ENCODE measurements at places on chromosomes 1 and 21. TPM values are rescaled to one million over a fixed set of nuclear protein-coding genes. Genes with fewer than 3 reads are reported as not detected.

GRCh38 chr1:247904122-247904521 lies 8.7 kb downstream of the OR2W3 start:
- no peaks in the 10 kb centered on the region for H3K27me3 ChIP-seq
- no peaks in the 10 kb centered on the region for H3K4me1 ChIP-seq
- H3K27ac ChIP-seq = no peak overlapping the region
- no peak overlapping the region for H3K4me3 ChIP-seq
- no peaks in the 10 kb centered on the region for H3K36me3 ChIP-seq
- no peak for DNase-seq

- peak overlapping the region; percentile 80 for H3K4me3 ChIP-seq
- peaks cover 8% of the 10 kb centered on the region for H3K4me1 ChIP-seq
- H3K27me3 ChIP-seq = no peaks in the 10 kb centered on the region
- peaks cover 27% of the 10 kb centered on the region for H3K36me3 ChIP-seq
Measured at GRCh38 chr1:46300673-46301405, 2.6 kb downstream of the LRRC41 start.

The C1QB gene
- not detected for total RNA-seq

The CGN gene
- total RNA-seq = 1.2 TPM

- no peaks in the 10 kb centered on the region for H3K4me1 ChIP-seq
- H3K36me3 ChIP-seq = no peaks in the 10 kb centered on the region
- H3K27ac ChIP-seq = no peak overlapping the region
- H3K4me3 ChIP-seq = no peak overlapping the region
- DNase-seq = no peak
- H3K27me3 ChIP-seq = no peaks in the 10 kb centered on the region
Measured at GRCh38 chr1:91697416-91697815, 188.5 kb downstream of the TGFBR3 start.

GRCh38 chr1:51517361-51518032 lies 1.6 kb downstream of the EPS15 start:
- peaks cover 6% of the 10 kb centered on the region for H3K4me1 ChIP-seq
- no peaks in the 10 kb centered on the region for H3K36me3 ChIP-seq
- H3K4me3 ChIP-seq = peak overlapping the region; percentile 92
- no peak overlapping the region for H3K27ac ChIP-seq
- no peaks in the 10 kb centered on the region for H3K27me3 ChIP-seq

GRCh38 chr1:63817152-63817667 lies 43.4 kb downstream of the ROR1 start:
- no peaks in the 10 kb centered on the region for H3K27me3 ChIP-seq
- no peaks in the 10 kb centered on the region for H3K36me3 ChIP-seq
- H3K27ac ChIP-seq = peak overlapping the region; percentile 44
- peak overlapping the region; percentile 40 for H3K4me3 ChIP-seq
- peaks cover 19% of the 10 kb centered on the region for H3K4me1 ChIP-seq
- DNase-seq = peak; percentile 64

DNA sequence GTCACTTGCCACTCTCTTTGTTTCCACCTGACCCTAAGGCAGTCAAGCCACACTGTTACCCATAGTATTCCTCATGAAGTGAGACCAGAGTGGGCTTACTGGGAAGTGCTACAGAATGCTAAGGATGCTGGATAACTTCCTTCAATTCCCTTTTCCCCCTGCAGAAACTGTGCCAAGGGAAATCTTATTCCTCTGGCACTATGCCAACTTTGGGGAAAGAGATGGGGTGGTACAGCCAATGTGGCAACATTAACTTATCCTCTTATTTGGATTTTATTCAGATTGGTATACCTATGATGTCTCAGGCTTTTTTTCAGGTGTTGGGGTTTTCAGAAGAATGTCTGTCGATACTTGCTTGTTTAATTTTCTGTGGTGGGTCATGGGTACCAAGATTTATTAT lies 599.4 kb upstream of the PBX1 start:
- no peak overlapping the region for H3K4me3 ChIP-seq
- no peaks in the 10 kb centered on the region for H3K27me3 ChIP-seq
- no peak for DNase-seq
- no peaks in the 10 kb centered on the region for H3K36me3 ChIP-seq

- no peak overlapping the region for H3K27ac ChIP-seq
- H3K4me3 ChIP-seq = no peak overlapping the region
- peaks cover 32% of the 10 kb centered on the region for H3K4me1 ChIP-seq
- no peak for DNase-seq
- H3K27me3 ChIP-seq = no peaks in the 10 kb centered on the region
Measured at GRCh38 chr1:30982937-30983336, 74.4 kb upstream of the SDC3 start.

DNA sequence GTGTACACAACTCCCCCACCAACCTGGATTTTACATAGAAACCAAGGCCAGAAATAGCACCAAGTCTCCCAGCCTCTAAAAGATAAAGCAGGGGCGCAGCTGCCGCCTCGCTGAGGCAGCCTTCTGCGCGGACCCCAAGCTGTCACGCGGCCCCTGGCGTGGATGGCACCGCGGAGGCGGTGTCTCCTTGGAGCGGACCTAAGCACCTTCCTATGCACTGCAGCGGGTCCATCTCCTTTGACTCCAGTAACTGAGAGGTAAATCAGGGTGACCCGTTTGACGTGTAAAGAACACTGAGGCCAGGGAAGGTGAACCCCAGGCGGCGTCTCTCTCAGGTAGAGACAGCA lies 17.0 kb downstream of the ZNF697 start:
- DNase-seq = peak; percentile 21
- H3K4me3 ChIP-seq = peak overlapping the region; percentile 54
- H3K27ac ChIP-seq = peak overlapping the region; percentile 60
- H3K4me1 ChIP-seq = peaks cover 7% of the 10 kb centered on the region

DNA sequence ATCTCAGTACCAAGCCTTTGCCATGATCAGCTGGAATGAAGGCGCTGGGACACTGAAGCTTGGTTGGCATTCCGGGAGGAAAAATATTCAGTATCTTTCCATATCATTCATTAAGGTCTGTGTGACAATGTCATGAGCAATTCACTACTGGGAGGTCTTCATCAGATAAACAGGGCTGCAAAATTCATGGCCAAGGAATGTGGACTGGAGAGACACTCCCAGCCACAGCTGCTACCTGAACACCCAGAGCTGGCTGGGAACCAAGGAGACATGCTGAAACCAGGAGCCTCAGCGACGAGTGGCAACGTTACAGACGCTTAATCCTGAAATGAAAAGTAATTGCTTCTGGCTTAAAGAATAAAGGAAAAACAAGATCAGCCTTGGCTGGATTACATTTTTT lies 30.6 kb upstream of the DDAH1 start:
- DNase-seq = peak; percentile 89
- peak overlapping the region; percentile 83 for H3K27ac ChIP-seq
- H3K36me3 ChIP-seq = no peaks in the 10 kb centered on the region
- peak overlapping the region; percentile 37 for H3K4me3 ChIP-seq

DNA sequence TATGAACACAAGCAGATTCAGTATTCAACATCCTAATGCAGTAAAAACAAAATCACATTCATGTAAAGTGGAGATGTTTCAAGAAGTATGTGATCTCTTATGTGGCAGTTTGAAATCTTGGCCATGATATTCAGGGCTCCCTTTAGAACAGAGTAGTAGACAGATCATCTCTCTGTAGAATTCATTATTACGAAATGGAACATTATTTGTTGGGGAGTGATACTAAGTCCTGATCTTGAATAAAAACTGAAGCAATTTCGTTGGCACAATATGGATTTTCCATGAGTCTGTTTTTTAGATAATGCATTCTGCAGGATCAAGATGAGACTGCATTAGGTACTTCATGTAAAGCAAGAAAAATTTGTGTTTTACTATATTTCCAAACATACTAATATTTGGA lies 264.4 kb upstream of the NRIP1 start:
- no peak overlapping the region for H3K27ac ChIP-seq
- no peaks in the 10 kb centered on the region for H3K27me3 ChIP-seq
- no peak for DNase-seq
- H3K36me3 ChIP-seq = no peaks in the 10 kb centered on the region
- no peak overlapping the region for H3K4me3 ChIP-seq

The F13B gene
- 0.16 TPM for total RNA-seq

DNA sequence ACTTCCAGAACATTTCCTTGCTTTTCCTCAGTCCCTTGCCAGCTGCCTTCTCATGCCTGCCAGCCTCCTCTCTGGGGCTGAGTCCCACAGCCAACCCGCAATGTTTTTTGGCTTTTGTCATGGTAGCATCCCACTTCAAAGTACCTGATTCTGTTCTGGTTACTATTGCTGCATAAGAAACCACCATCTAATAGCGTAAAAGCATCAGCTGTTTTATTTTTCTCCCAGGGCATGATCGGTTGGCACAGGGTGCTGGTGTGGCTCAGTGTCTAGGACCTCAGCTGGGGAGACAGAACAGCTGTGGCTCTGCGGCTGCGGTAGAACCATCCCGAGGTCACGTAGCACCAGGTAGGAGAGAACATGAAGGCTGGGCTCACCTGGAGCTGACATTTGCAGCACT lies 8.9 kb upstream of the PRMT2 start:
- no peak for DNase-seq
- no peak overlapping the region for H3K27ac ChIP-seq
- no peaks in the 10 kb centered on the region for H3K36me3 ChIP-seq
- peaks cover 4% of the 10 kb centered on the region for H3K4me1 ChIP-seq

DNA sequence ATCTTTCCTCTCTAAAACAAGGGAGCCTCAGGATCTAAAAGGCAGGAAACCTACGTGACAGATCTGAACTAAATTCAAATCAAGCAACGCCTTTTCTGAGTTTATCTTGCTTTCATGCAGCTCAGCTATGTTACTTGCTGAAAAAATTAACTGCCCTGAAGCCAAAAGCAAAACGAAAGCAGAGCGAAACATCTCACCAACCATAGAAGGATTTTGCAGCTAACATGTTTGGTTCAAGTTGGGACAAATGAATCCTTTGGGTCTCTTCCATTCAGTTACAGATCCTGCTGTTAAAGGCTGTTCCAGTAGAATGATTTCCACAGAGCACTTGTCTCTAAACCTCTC lies 482 bp downstream of the SLC2A5 start:
- no peaks in the 10 kb centered on the region for H3K36me3 ChIP-seq
- H3K4me3 ChIP-seq = no peak overlapping the region
- H3K27ac ChIP-seq = no peak overlapping the region
- H3K4me1 ChIP-seq = no peaks in the 10 kb centered on the region

The FCER1G gene
- 0.28 TPM for total RNA-seq

GRCh38 chr1:236736761-236737160 lies 50.5 kb downstream of the ACTN2 start:
- no peak for DNase-seq
- H3K4me1 ChIP-seq = no peaks in the 10 kb centered on the region
- no peak overlapping the region for H3K27ac ChIP-seq
- H3K27me3 ChIP-seq = no peaks in the 10 kb centered on the region
- no peaks in the 10 kb centered on the region for H3K36me3 ChIP-seq
- H3K4me3 ChIP-seq = no peak overlapping the region

DNA sequence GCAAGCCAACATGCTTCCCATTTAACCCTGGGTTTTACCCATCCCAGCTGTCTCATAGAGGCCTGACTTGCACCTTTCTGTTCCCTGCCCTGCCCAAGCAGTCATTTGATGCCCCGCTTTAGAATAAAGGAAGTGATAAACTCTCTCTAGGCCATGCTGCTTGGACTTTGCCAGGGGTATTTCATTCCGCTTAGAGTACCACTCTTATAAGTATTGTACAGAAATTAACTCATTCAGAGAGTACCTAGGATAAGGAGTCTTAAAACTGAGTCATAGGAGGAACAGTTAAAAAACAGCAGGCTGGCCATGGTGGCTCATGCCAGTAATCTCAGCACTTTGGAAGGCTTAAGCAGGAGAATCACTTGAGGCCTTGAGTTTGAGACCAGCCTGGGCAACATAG lies 21.0 kb upstream of the LYST start:
- no peaks in the 10 kb centered on the region for H3K4me1 ChIP-seq
- no peaks in the 10 kb centered on the region for H3K27me3 ChIP-seq
- no peak overlapping the region for H3K27ac ChIP-seq
- no peak for DNase-seq

The MEX3A gene
- 22.3 TPM for total RNA-seq

GRCh38 chr1:2049225-2049717 lies 940 bp upstream of the PRKCZ start:
- no peak for DNase-seq
- H3K4me1 ChIP-seq = peaks cover 4% of the 10 kb centered on the region
- no peak overlapping the region for H3K27ac ChIP-seq
- H3K36me3 ChIP-seq = no peaks in the 10 kb centered on the region

GRCh38 chr1:157137046-157137407 lies 1.2 kb downstream of the ETV3 start:
- H3K36me3 ChIP-seq = peaks cover 30% of the 10 kb centered on the region
- DNase-seq = no peak
- H3K27me3 ChIP-seq = no peaks in the 10 kb centered on the region

- no peak overlapping the region for H3K4me3 ChIP-seq
- no peaks in the 10 kb centered on the region for H3K27me3 ChIP-seq
- H3K36me3 ChIP-seq = peaks cover 2% of the 10 kb centered on the region
- H3K4me1 ChIP-seq = no peaks in the 10 kb centered on the region
- no peak overlapping the region for H3K27ac ChIP-seq
Measured at GRCh38 chr1:42886046-42886739, 39.8 kb downstream of the ZNF691 start.

- no peaks in the 10 kb centered on the region for H3K27me3 ChIP-seq
- no peak overlapping the region for H3K4me3 ChIP-seq
- H3K36me3 ChIP-seq = no peaks in the 10 kb centered on the region
- peaks cover 28% of the 10 kb centered on the region for H3K4me1 ChIP-seq
- DNase-seq = no peak
Measured at GRCh38 chr21:35645991-35646390, 414.3 kb downstream of the SETD4 start.

- H3K36me3 ChIP-seq = no peaks in the 10 kb centered on the region
- H3K4me1 ChIP-seq = no peaks in the 10 kb centered on the region
- no peaks in the 10 kb centered on the region for H3K27me3 ChIP-seq
- no peak overlapping the region for H3K4me3 ChIP-seq
- H3K27ac ChIP-seq = no peak overlapping the region
Measured at GRCh38 chr1:165353731-165354671, 2.5 kb downstream of the LMX1A start.

The HSPA6 gene
- total RNA-seq = 0.13 TPM

The KRTAP10-4 gene
- total RNA-seq = not detected

The KIRREL1 gene
- 26.4 TPM for total RNA-seq

DNA sequence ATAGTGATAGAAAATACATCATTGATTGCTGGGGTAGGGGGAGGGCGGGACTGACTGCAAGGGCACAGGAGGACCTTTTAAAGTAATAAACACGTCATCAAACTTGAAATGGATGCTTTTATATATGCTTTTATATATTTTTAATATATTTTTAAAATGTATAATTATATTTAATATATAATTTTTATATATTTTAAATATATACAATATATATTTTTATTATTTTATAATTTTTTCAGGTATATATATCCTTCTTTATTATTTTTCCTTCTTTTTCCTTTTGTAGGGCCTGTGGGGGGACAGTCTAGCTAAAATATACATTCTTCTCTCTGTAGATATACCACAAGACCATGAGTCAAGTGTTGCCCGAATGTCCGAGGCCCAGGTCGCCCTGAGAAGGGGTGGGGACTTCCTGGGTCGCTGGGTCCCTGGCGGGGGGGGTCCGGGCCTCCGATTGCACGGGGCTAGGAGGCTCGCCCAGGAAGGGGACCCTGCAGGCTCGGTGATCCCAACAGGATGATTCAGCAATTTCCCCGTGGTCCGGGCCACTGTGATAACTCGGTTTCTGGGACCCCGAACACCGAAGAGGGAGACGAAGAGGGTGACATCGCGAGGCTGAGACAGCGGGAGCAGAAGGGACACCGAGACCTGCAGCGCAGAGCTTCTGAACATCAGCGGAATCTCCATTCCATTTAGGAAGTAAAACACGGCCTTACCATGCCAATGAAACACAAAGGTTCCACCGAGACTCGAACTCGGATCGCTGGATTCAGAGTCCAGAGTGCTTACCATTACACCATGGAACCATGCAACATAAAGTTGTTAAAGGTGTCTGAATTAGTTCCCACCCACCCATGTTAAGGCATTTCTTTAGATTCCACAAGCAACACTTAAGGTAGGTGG lies 112.5 kb upstream of the NBPF11 start:
- no peaks in the 10 kb centered on the region for H3K27me3 ChIP-seq
- no peak for DNase-seq
- H3K27ac ChIP-seq = no peak overlapping the region
- H3K4me3 ChIP-seq = no peak overlapping the region

The GSTM5 gene
- total RNA-seq = 0.02 TPM

The HTR1D gene
- not detected for total RNA-seq

The VHLL gene
- total RNA-seq = 0.63 TPM

The OLFML3 gene
- total RNA-seq = 104 TPM
